Right atrium auricular region (tissue), 2 donors: ENCODE measurements at places on chromosomes 11 and 22. TPM values are rescaled to one million over a fixed set of nuclear protein-coding genes. Genes with fewer than 3 reads are reported as not detected.

Gene CCND1
- total RNA-seq = 101 TPM

Gene MUC6
- total RNA-seq = not detected

Gene HORMAD2
- not detected for total RNA-seq

Gene LRRC4C
- total RNA-seq = 2.7 TPM

Gene LRRC74B
- total RNA-seq = not detected

Gene OR52E8
- total RNA-seq = not detected

Gene RIBC2
- not detected for total RNA-seq

Gene NFAM1
- 0.74 TPM for total RNA-seq

Gene IGLL1
- not detected for total RNA-seq

Gene YPEL1
- total RNA-seq = 11.5 TPM

Gene TRIM29
- 0.85 TPM for total RNA-seq

Gene OR8A1
- total RNA-seq = not detected

Gene NCF4
- total RNA-seq = 7.0 TPM

Gene NRGN
- total RNA-seq = 2.8 TPM

Gene SLC1A2
- 0.63 TPM for total RNA-seq

Gene ACTN3
- not detected for total RNA-seq

Gene NAT10
- total RNA-seq = 13.3 TPM

Gene APOA5
- not detected for total RNA-seq

Gene CHADL
- 16.1 TPM for total RNA-seq

Gene POU2AF2
- not detected for total RNA-seq

Gene ACER3
- total RNA-seq = 6.4 TPM

Gene TRIM6
- total RNA-seq = 1.3 TPM

Gene PLAAT4
- 11.3 TPM for total RNA-seq

Gene CLTCL1
- 19.1 TPM for total RNA-seq

Gene DDTL
- total RNA-seq = not detected

Gene GRAMD4
- 31.6 TPM for total RNA-seq

Gene KCNJ11
- 18.7 TPM for total RNA-seq
